Activated CD4-positive, alpha-beta T cell treated with anti-CD3 and anti-CD28 coated beads, Interleukin-2, amount 50 U/mL, for 24 hours (primary cell): ENCODE measurements at places on chromosomes 6 and 20.

DNA sequence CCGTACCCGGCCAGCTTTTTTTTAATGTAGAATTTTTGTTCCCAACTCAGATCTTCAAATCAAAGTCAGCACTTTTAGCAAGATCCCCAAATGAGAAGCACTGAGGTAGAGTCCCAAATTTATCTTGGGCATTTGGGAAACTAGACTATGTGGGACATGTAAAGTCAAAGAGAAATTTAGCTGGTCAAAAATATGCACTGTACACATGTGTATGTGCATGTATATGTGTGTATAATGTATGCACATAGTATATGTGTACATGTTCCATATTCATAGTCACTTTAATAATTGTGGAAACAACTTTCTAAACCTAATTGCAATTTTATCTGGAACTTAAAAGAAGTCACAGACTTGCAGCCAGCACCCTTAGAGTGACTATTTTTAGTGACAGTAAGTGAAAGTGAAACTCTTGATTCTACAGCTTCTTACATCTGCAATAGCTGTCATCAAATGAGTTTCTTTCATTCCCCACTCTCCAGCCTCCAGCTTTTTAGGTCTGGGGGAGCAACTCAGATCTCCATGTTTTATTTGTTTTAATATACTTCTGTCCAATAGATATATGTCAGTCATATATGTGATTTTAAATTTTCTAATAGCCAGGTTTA lies 53.6 kb downstream of the CDC40 start:
- no peak for DNase-seq

GRCh38 chr20:56801971-56802755 lies 173.1 kb downstream of the TFAP2C start:
- no peak for DNase-seq

- no peak for DNase-seq
Measured at GRCh38 chr20:63327231-63327745, 33.9 kb downstream of the CHRNA4 start.

DNA sequence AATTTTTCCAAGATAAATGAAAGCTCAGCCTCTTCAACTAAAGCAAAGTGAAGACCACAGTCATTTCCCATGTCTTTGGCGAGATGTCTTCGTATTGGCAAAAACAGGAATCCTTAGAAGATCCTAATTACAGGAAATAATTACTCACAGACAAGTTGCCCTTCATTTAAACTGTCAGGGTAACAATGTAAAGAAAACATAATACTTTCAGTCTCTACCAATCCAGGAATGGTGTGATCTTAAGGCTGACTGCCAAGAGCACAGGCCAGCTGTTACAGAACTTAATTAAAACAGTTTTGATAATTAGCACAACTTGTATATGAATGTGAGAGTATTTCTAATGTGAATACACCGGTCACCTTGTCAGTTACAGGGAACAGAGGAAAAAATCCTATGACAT lies 292.2 kb downstream of the PACRG start:
- DNase-seq, result no peak

DNA sequence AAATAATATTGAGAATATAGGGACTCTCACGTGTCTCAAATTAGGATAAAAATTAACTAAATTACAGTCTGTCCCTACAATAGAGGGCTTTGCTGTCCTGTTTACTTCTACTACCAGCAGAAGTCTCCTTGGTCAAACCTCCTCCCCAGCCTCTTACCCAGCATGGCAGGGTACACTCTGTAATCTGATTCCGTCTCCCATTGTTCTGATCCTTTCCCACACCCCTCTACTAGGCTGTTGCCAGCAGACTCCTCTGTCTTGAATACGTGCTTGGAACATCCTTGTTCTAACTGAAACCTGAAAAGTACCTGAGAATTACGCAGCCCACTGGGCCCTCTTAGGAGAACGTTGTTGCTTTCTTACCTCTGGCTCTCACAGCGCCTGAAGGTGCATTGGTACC lies 112.2 kb upstream of the PREP start:
- no peak for DNase-seq

DNA sequence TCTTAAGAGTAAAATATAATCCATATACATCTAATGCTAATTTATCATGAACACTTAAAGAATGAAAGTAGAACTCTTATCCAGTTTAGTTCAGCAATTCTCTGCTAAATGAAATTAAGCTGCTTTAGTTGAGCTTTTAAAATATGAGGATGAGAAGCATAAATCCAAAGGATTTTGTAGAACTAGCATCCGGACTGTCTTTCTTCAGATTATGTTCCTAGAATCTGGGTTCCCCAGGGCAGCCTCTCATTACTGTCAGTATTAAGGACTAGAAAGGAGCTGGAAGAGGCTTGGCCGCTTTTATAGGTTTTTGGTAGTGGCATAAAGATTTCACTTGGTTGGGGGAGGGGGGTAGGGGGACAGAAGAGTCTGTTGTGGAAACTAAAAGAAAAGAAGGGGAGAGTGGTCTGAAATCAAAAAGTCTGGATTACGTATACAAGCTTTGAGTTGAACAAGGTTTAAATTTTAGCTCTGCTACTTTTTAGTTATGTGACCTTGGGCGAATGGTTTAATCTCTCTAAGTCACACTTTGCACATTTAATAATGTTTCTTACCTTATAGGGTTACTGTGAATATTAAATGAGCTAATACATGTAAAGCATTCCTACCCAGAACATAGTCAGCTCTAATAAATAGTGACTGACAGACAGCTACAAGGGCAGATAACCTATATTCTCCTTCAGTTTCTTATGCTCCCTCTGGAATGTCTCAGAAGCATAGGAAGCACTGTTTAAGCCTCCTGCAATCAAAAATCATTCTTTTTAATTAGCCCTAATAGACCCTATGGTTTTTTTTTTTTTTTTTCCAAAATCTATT lies 3.7 kb downstream of the SGK1 start:
- DNase-seq, result no peak

DNA sequence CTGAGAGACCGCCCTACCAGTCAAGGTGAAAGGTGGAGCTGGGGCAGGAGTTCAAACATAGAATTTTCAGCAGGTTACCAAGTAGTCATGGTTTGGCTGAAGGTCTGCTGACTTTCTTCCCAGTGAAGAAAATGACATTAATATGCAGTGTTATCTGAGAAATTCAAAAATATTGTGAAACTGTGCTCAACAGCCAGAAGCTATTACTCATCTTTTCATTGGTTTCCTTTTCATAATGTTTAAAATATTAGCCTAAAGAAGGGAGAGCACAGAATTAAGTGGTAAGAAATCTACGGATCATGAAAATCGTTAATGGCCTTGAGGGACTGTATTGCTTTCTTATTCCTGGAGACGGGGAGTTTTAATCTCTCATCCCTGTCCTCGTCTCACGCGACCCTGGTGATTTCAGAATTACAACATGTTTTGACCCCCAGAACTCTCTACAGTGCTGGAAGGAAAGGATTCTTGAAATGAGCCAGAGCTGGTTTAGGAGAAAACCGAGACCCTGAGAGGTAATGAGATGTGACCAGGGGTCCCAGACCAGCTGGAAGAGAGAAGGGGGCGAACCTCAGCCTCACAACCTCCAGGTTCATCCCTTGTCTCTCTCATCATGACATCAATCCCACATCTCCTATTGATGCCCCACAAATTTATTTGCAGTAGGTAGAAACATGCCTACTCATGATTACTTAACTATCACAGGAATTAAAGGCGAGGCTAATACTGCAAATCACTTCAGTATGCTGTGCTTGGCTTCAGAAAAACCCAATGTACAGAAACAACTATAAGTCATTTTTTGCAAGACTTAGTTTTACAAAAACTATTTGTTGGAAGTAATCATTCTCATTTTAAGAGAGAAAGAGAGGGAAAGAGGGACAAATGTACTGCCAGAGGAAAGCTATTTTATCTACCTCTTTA lies 209.5 kb downstream of the FNDC1 start:
- no peak for DNase-seq

DNA sequence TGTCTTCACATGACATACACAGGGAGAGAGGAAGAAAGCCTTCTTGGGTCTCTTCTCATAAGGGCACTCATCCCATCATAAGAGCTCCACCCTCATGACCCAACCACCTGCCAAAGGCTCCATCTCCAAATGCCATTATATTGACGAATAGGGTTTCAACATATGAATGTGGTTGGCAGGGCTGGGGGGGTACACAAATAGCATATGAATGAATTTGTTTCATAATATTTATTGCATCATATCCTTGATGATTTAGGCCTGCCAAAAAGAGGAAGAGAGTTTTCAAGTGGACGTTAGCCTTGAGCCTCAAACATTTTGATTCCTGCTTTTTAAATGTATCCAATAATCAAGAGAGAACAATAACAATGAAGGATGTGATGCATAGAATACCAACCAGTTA lies 26.2 kb upstream of the OPRM1 start:
- DNase-seq, result no peak

- no peak for DNase-seq
Measured at GRCh38 chr6:158713469-158713868, 63.6 kb downstream of the SYTL3 start.

DNA sequence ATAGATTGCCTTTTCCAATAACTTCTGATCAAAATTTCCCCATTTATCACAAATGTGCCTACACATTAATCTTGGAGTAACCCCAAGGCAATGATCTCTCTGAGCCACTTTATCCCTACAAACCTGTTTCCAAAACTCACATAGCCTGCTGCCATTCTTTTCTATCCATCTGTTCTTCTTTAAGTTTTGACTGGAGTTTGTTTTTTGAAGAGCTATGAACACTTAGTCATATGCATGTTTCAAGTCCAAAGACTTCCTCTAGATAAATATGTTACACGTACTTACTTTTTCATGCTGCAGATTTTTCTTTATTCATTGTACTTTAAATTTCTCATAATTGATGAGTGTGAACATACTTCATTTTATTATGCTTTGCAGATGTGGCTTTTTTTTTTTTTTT lies 488.9 kb upstream of the CITED2 start:
- DNase-seq, result no peak
